Thoracic aorta (tissue), 2 donors: ENCODE measurements at places on chromosomes 12 and 14.

GRCh38 chr14:32808644-32809043 is 130.0 kb upstream of the NPAS3 start:
- DNase-seq: no peak

DNA sequence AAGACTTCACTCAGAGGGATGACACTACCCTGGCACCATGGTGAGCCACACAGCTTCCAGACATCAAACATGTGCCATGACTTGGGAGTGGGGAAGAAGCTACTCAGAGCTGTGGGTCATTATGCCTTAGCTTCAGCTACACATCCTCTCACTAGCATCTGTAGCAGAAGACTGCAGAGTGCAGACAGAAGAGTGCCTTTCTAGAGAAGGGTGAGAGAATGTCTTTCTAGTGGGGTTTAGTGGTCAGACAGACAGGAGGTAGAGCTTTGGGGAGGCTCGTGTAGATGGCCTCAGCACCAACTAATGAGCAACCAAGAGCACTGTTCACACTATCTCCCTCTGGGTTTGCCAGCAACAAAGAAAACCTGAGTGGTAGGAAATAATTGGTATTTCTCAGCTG is 4.9 kb upstream of the B4GALNT3 start:
- DNase-seq: no peak

DNA sequence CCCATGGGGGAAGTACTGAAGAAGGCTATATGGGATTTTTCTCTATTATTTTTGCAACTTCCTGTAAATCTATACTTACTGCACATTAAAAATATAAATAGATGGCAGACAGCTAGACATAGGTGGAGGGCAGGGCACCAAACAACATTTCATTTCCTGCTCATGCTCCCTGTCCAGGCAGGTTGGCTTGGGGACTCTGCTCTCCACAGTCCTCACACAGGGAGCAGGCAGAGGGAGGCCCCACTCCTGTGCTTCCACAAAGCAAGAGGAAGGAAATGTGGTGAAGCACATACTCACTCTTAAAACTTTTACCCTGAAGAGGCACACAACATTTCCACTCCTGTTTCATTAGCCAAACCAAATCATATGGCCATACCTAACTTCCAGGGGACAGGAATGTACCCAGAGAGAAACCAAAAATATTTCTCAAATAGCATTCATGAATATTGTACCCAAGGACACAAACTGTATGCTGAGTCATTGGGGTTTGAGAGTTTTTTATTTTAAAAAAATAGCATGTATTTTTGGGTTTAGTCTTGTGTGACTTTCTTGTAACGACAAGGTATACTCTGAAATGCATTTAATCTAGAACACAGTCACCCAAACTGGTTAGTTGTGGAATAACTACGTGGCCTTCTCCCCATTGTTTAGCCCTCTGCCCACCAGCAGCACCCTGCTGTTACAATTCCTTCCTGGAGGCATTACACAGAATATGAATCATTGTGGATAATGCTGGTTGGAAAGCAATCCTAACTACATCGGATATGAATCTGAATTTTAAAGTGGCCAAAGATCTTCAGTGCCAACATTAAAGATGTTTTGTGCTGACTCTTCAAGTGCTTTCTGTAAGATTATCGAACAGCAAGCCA is 40.9 kb downstream of the RTN1 start:
- DNase-seq: no peak

GRCh38 chr12:95605087-95605486 is 53.8 kb upstream of the USP44 start:
- DNase-seq: no peak

GRCh38 chr12:64840949-64841717 is 16.7 kb downstream of the TBC1D30 start:
- DNase-seq: no peak

DNA sequence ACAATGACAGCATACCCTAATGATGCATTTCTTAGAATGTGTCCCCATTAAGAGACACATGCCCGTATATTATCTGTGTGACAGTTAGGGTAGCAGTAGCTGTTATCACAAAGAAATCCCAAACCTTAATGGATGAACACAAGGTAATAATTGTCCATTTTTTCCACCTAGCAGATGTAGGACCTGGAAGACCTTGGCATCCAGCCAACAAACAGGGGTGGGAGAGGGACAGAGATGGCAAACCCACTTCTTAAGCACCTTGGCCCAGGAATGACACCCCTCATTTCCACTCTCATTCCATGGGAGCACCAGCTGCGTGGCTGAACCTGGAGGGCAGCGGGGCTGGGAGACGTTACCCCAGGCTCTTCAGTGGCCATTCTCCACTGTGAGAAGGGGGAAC is 679.0 kb downstream of the AACS start:
- no peak for DNase-seq

DNA sequence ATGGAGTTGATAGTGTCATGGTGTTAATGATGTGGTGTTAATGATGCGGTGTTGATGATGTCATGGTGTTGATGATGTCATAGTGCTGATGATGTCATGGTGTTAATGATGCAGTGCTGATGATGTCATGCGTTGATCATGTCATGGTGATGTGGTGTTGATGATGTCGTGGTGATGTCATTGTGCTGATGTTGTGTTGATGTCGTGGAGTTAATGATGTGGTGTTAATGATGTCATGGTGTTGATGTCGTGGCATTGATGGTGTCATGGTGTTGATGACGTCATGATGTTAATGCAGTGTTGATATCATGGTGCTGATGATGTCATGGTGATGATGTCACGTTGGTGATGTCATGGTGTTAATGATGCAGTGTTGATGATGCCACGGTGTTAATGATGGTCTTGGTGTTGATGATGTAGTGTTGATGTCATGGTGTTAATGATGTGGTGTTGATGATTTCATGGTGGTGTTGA is 49.1 kb upstream of the RIMBP2 start:
- no peak for DNase-seq

DNA sequence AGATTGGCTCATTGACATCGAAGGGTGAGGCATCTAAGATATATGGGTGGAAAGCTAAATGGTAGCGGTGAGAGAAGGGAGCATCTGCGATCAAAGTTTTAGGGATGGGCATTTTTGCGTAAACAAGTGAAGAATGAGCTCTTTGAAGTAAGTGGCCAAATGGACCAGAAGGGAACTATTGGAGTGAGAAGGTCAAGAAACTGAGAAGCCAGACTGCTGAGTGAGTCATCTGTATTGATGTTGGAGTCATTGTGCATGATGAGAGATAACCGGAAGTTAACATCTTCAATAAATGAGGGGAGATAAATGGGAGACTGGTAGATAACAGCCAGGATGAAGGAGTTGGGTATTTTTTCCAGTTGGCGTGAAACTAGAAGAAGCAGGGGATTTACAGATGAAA is 271.9 kb upstream of the PDE3A start:
- no peak for DNase-seq

GRCh38 chr12:16573398-16574077 is 32.4 kb downstream of the LMO3 start:
- no peak for DNase-seq

DNA sequence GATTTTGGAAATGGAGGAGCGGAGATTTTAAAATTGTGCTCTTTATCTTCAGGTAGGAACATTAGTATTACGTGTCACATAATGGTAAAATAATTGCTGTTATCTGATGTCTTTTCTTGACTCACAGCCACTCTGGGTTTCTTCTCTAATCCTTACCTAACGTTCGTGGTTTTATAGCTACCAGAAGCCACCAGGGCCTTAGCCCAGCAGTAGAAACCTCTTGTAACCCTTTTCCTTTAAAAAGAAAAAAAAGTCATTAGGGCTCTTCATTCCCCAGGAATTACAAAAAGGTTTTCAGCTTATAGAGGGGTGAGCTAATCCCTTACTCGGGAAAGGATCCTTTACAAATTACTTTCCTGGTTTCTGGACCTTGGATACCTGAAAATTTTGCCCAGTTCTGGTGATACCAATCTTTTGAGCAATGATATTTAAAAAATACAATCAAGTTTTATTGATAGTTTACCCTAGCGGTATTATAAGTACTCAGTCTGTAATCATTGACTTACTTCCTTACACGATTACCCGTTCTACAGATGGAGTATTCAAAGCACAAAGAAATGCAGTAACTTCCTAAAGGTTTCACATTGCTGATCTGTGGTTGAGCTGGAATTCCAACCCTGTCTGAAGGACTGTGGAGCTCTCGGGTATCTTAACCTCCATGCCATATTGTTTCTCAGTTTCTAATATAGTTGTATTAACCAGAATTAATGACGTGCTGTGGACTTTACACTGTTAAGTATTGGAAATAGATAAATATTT is 1.6 kb downstream of the GABARAPL1 start:
- no peak for DNase-seq

DNA sequence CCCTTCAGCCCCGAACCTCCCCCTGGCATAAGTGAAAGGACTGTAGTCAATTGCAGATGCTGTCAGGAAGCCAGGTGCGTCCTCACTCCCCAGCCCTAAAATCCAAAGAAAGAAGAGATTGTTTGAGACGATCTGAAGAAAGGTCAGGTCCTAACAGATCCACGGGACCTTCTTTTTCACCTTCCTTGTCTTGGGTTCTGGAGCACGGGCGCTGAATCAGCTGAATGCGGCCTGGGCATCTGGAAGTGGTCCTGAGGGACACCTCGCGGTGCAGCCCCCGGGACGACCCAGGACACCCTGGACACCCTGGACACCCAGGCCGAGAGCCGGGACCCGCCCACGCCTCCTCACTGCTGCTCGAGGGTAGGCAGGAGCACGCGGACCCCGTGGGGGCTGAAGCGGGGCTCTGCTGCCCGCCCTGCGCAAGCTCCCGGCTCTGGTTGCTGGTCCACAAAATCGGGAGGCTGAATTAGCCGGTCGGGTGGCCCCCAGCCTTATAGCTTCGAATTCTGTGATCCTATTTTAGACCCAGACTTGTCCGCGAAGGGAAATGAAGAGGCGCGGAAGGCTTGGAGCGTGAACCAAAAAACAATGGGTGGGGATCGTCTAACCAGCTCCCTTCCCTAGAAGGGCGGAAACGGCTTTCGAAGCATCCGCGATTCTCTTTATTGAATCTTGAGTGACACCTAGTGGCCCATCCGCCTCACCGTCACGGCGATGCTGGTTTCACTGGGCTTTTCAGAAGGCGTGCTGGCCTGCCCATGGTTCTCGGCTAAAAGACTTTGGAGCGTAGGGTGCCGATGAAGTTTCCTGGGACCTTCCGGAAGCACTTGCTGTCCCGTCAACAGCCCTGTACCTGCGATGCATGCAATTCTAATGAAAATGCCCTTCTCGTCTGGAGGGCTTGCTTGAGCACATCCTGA is 46.4 kb upstream of the PLXNC1 start:
- DNase-seq: peak; percentile 80

DNA sequence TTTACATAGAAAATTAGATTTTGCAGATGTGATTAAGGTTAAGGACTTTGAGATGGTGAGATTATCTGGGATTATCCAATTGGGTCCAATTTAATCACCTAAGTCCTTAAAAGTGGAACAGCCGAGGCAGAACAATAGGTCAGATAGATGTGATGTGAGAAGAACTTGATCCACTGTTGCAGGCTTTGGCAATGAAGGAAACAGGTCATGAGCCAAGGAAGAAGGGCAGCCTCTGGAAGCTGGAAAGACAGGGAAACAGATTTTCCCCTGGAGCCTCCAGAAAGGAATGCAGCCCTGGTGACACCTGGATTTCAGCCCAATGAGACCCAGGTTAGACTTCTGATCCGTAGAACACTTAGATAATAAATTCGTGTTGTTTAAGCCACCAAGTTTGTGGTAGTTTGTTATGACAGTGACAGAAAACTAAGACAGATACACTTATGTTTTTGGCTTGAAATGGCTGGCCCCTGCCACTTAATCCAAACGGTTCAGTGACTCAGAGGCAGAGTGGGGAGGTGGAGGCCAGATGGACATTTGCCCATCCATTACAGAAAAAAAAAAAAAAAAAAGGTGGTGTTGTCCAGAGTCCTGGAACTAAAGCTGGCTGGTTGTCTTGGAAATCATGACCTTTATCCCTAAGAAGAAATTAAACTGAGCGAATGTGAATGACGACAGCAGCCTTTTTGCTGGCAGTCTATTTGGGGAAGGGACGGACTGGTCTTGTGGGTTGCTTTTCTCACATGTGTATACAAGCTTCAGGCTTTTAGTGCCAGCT is 181.9 kb upstream of the NRXN3 start:
- no peak for DNase-seq

GRCh38 chr14:66088656-66089055 is 397.5 kb upstream of the CCDC196 start:
- no peak for DNase-seq

- no peak for DNase-seq
Observed at GRCh38 chr12:49228653-49229052, 36.2 kb upstream of the TUBA1C start.

GRCh38 chr14:100708425-100709288 is 18.0 kb upstream of the DLK1 start:
- DNase-seq: no peak

GRCh38 chr14:61379639-61380184 is 58.3 kb downstream of the PRKCH start:
- no peak for DNase-seq

DNA sequence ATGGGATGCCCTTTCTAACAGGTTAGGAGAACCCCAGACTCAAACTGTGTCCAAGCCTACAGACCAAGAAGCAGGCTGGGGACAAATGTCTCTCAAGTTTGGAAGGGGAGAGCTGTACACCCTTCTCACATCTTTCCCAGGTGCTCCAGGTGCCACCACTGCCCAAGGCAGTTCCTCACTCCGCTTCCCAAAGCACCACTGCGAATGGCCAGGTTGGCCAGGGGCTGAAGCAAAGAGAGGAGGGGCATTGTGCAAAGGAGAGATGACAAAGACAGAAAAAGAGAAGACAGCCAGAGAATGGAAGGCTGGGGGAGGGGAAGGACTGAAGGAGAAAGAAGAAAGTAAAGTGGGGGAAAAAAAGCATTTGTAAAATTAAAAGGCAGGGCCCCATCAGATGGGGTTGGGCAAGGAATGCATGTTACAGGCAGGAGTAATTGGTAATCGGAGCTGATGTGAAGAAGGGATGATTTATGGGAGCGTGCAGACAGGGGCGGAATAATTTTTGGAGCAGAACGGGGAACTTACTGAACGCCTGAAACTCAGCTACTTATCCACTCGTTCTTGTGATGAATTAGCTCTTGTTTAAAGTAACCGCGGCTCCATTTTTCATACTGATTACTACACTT is 165.8 kb downstream of the ESRRB start:
- no peak for DNase-seq

DNA sequence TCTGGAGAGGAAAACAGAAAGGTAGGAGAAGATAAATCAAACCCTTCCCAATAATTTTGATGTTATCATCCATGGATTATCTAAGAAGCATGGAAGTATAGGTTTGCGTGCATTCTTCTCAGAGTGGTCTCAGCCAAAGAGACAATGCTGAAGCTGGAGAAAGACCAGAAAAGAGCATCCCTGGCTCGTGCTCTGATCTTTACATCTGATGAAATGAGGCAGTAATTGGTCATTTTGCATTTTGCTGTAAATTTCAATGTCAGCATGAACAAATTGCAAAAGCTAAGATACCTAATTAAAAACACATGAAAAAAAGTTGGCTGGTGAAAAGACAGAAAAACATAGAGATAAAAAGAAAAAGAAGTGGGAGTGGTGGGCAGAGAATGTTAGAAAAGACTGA is 252.4 kb downstream of the ITPR2 start:
- DNase-seq: no peak
